ENCODE measurements at places on chromosomes 2 and 18.

DNA sequence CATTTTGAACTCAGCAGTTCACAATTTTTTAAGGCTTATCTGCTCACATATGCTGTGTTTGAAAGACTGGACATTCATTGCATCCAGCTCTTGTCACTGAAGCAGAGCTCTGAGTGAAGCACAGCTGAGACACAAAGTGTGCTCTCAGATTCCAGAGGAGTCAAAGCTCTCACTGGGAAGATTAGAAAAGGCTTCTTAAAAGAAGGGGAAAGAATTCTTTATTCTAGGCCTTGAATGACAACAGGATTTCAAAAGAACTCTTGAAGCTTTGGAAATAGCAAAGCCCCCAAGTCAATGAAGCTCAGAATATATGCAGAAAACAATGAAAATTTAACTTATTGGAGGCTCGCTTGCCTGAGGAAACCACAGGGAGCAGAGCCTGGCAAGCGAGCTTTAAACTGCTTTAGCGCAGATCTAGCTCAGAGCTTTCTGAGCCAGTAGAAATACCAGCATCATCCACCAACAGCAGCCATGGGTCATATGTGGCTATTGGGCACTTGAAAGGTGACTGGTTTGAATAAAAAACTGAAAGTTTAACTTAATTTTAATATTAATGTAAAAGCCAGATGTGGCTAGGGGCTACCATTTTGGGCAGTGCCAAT lies 369.7 kb downstream of the OSR1 start:
- DNase-seq, result no peak

DNA sequence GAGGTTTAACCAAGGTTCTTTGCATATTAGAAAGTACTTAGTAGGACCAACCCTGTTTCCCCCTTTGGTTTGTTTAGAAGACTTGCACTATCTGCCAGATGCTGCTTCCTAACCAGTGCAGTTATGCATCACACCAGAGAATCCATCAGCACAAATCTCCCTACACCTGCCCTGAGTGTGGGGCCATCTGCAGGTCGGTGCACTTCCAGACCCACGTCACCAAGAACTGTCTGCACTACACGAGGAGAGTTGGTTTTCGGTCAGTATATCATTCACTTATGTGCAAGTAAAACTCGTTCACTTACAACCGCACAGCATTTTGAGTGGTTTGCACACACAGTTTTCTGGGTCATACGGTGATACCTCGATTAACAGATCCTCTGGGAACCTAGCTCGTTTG lies 69.7 kb downstream of the ZNF532 start:
- DNase-seq, result no peak

DNA sequence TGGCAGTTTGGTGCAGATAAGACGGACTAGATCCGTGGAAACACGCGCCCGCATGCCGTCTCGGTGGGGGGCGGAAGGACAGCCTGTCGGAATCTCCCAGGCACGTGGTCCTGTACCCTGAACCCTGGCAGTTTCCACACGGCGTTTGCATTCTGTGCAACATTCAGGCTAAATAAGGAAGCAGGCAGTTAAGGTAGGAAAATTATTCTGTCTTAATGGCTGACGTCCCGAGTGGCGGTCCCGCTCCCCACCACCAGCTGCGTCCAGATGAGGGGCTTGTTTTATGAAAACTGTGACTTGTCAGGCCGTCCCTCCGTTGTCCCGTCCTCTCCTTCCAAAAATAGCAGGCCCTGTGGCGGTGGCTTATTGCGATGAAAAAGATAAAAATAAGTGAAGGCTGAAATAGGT lies 120.2 kb downstream of the NFATC1 start:
- no peak for DNase-seq

DNA sequence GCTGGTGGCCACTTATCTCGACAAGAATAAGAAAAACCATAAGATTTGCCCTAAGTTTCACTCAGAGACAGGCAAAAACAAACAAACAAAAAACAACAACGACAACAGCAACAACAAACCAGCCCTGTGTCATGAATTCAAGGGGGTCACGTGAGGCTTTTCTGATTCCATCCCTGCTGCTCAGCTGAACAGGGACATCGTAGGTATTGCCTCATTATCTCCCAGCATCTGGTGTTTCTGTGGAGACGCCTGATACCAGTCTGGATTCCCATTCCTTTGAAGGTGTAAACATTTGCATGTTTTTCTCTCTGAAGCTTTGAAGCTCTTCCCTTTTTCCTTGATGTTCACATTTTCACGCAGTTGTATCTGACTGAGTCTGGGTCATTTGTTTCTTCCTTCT lies 117.4 kb downstream of the KCNF1 start:
- DNase-seq, result no peak

DNA sequence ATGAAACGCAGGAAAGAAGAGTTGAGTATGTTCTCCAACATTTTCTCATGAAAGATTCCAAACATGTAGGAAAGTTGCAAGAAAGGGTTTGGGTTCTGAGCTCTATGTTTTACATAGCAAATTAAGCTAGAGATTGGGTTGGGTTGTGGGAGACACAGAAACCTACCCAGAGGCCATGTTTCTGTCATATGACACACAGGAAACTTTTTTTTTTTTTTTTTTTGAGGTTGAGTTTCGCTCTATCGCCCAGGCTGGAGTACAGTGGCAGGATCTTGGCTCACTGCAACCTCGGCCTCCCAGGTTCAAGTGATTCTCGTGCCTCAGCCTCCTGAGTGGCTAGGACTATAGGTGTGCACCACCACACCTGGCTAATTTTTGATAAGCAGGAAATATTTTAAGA lies 57.6 kb downstream of the DOCK10 start:
- no peak for DNase-seq

- no peak for DNase-seq
Observed at GRCh38 chr2:145230546-145230945, 710.6 kb upstream of the ZEB2 start.

GRCh38 chr18:8616028-8616401 lies 6.8 kb downstream of the RAB12 start:
- DNase-seq, result no peak

- DNase-seq, result no peak
Observed at GRCh38 chr18:14927701-14928100, 179.7 kb downstream of the ANKRD30B start.

Data from stimulated activated CD8-positive, alpha-beta memory T cell treated with anti-CD3 and anti-CD28 coated beads, Interleukin-7, amount 100 ng/mL, for 4 hours (primary cell).